ENCODE measurements at places on chromosomes 12 and 14. TPM values are rescaled to one million over a fixed set of nuclear protein-coding genes. Genes with fewer than 3 reads are reported as not detected.

GRCh38 chr14:85762526-85762925 is 232.6 kb downstream of the FLRT2 start:
- DNase-seq, result no peak

GRCh38 chr12:27207615-27208413 is 36.3 kb upstream of the STK38L start:
- no peak for DNase-seq

DNA sequence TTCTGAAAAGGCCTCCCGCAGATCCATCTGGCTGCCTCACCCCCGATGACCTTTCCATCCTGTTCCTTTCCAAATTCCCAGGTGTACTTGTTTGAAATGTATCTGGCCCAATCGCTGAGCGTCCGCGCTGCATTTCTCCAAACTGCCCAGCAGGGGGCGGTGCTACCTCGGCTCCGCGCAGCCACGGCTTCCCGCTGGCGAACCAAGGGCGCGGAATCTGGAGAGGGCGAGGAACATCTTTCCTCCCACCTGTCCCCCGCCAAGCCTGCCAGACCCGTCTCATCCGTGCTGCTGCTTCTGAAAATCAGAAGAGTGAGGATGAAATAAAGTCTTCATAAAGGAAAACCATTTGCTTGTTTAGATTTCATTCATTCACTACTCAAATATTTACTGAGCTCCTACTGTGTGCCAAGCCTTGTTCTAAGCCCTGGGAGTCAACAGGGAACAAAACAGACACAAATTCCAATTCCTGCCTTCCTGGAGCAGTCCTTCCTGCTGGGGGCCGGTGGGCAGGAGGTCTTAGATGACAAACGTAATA is 16.8 kb upstream of the MYL2 start:
- peak; percentile 77 for DNase-seq

DNA sequence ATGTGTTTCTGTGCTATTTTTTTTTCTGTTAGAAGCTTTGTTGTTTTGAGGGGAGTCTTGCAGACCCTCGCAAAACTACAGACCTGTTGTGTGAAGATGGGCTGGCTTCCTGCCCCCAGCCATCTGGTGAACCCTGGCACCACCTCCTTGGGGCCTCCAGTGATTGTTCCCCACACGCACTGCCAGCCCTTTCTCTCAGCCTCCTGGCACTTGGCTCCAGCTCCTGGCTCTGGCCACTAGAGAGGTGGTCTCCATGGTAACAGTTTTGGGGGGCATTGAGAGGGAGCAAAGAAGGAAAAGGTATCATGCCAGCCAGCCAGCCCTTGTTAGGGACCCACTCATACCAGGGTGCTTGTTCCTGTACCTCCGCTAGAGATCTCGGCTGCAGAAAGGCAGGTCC is 176.4 kb upstream of the RPH3A start:
- no peak for DNase-seq

DNA sequence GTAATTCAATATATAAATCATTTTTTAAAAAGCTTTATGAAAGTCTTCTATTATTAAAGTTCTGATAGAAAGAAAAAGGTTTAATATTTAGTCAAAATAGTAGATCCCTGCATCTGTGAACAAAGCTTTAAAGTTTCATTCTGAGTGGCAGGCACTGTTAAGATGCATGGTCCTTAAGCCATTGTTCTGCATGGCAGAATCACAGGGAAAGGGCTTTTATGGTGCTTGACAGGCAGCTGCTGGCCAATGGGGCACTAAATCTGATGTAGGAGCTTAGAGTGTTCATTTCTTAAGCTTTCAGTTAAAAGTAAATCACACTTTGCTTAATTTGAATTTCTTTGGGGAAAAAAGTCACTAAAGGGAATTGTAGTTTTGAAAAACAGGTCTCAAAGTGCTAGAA is 148.2 kb downstream of the PLEKHA5 start:
- no peak for DNase-seq

DNA sequence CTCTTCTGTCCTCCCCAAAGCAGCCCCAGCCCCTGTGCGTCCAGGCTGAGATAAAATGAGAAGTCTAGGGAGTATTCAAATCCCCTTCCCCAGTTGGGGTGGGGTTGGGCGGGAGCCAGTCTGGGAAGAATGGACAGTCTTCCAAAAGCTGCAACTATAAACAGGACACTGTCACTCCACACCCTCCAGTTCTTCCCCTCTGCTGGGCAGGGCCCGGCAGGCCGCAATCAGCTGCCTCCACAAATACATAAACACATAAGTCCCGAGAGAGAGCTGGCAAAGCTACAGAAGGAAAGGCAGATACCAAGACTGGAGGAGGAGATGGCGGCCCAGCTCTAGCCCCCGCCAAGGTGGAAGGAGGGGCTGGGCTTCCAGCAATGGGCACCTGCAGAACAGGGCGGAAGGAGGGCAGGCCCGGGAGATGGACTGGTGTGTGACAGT is 12.7 kb downstream of the LTBP2 start:
- peak; percentile 65 for DNase-seq

- no peak for DNase-seq
Observed at GRCh38 chr12:16385782-16386646, 38.6 kb downstream of the MGST1 start.

DNA sequence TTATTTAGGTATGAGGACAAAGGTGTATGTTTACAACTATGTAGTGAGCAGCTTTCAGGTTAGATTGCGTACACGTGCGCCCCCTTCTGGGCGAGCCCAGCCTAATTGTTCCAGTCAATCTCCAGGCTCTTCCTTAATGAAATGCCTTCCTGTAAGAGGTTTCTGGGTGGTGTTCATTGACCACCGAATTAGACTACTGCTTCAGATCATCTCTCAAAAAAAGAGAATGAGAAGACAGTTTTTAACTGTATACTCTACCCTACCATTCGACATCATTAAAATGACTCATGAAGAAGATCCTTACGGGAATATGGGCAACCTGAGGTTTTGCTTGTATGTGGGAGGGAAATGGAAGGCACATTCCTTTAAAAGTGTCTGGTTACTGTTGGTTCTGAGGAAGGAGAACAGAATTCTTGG is 2.1 kb downstream of the LUM start:
- DNase-seq, result peak; percentile 87

GRCh38 chr12:108689314-108690190 is 41.8 kb downstream of the CORO1C start:
- DNase-seq, result no peak

GRCh38 chr12:54561164-54561563 is 11.8 kb downstream of the PDE1B start:
- no peak for DNase-seq

DNA sequence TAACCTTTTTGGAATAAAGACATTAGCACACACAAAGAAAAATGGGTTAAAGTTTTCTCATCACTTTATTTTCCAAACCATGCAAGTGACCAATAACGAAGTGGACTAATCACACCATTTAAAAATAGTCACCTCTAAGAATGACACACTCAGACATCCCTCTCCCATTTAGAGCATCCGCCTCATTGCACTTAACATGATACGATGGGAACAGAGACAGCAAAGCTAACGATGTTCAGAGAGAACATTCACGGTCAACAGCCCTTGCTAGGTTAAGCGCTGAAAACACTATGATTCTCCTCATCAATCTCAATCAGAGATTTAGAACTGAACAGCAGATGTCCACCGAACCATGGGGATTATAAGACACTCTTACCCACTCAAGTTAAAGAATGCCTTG is 35.8 kb downstream of the NIN start:
- no peak for DNase-seq

DNA sequence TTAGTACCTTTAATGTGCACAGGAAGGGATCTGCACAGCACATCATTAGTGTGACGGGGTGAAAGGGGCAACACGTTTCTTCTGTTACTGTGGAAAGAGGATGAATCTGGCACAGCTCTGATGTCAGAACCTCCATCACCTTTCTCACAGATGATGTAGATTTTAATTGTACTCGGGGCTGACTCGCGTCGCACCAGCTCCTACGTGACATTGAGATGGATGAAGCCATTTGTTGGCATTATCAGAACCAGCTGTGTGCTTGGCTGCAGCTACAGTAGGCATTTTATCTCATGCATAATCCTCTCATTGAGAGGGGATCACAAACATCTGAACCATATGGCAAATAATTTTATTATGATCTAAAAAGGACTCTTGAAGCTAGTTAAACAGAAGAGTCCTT is 173.6 kb downstream of the PDZRN4 start:
- no peak for DNase-seq

- DNase-seq, result no peak
Observed at GRCh38 chr14:99258876-99259726, 12.9 kb downstream of the BCL11B start.

GRCh38 chr12:92073094-92073493 is 72.6 kb downstream of the BTG1 start:
- no peak for DNase-seq

DNA sequence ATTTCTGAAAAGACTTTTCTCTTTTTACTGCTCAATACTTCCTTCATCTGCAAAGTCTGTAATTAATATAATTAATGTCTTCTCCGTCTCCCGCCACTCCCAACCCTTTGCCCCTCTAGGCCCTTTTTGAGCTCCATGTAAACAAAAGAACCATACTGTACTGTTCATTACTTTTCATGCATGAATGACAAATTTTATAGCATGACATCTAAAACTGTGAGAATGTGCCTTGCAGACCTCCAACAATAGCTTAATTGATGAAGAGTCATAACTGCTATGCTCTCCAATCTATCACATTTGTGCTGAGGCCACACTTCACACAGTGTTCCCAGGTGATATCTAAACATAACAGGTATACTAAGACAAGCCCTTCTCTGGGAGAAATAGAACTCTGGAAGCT is 1122.7 kb upstream of the ATXN7L3B start:
- DNase-seq, result no peak

- DNase-seq, result no peak
Observed at GRCh38 chr12:88790231-88790630, 210.0 kb upstream of the KITLG start.

- no peak for DNase-seq
Observed at GRCh38 chr12:80556566-80556965, 112.5 kb downstream of the PTPRQ start.

DNA sequence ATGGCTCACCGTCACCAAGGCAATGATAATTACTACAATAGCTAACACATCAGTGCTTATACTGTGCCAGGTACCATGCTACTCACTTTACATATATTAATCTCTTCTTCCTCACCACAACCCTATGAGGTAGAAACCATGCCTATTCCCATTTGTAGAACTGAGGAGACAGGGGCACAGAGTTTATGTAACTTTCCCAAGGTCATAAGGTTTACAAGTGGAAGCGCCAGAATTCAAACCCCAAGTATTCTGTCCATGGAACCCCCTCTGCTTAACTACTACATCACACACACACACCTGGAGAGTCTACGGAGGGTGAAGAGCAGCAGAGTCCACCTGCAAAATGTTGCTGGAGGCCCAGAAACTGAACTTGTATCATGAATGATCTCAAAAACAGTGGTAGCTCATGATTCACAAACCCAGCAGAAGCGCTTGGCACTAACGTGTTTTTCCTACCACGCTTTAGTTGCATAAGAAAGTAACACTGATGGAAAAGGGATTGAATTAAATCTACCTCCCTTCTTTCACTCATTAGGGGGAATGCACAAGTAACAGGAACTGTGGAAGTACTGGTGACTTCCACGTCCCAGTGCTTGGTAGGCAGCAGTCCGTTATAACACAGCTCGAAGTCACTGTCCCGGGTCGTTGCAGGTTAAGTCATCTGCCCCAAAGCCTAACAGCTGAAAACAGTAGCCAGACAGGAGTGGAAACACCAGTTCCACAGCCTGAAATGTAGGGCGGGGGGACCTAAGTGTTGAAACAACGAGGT is 2.0 kb downstream of the ITPR2 start:
- no peak for DNase-seq

DNA sequence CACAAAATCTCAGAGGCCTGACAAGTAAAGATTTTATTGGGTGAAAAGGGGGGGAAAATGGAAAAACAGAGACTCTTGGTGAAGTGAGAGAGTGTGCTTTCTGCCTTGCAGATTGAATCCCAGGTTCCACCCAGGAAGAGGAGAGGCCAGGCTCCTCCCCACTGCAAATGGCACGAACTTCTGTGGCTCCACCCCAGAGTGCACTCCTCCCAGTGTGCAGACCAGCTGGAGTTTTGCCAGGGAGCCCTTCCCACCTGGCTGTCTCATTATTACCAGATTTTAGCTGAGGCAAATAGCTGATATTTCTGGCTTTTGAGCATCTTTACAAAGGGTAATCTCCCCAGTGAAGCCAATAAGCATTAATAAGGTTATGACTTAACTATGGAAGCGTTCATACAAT is 51.9 kb downstream of the TESPA1 start:
- DNase-seq, result no peak

- no peak for DNase-seq
Observed at GRCh38 chr12:115511986-115512711, 765.3 kb downstream of the MED13L start.

GRCh38 chr14:45249856-45250575 is 3.0 kb downstream of the MIS18BP1 start:
- no peak for DNase-seq

- no peak for DNase-seq
Observed at GRCh38 chr12:50514526-50515276, 9.9 kb downstream of the DIP2B start.

DNA sequence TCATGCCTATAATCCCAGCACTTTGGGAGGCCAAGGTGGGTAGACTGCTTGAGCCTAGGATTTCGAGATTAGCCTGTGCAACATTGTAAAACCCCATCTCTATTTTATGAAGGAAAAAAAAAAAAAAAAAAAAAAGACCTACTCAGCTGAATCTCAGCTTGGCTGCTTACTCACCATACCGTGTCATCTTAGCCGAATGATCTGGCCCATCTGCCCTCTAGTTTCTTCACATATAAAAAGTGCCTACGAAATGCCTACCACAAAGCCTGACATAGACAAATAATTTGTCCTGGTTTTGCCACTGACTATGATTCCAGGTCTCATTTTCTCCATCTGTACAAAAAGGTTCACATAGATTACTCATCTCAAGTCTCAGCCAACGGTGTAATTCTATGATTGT is 10.1 kb downstream of the DIABLO start:
- no peak for DNase-seq

DNA sequence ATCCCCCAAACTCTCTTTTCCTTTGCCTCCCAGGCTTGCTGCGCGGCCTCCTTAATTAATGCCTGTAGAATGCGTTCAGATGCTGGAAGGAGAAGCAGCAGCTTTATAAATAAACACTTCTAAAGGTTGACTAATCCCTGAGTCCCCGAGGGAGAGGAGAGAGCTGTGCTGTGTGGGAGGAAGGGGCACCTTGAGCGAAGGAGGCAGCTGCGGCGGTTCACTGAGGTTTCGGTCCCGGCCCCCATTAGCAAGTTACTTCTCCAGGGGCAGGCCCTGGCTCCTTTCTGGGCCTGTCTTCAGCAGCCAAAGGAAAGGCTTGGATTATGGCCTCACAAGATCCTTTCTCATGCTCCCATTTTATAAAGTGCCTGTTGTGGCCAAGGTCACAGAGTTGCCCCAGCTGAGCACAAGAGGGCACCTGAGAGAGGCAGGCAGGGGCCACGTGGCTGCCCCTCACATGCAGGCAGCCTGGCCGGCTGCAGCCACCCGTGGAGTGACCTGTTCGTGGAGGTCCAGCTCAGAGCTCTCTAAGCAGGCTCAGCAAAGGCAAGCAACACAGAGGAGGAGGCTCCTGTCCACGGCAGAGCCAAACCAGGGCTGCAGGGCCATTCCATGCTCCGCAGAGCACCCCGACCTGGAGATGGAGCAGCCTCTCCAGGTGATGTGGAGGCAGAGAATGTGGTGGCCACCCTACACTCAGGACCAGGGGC is 15.0 kb upstream of the CACNA2D4 start:
- DNase-seq, result no peak

The ACRBP gene
- 0.51 TPM for total RNA-seq

The TAS2R19 gene
- total RNA-seq, result 0.51 TPM

The PTHLH gene
- total RNA-seq, result not detected

The NANOG gene
- not detected for total RNA-seq

The TMEM30B gene
- 0.27 TPM for total RNA-seq

The HVCN1 gene
- 11.9 TPM for total RNA-seq

The PMCH gene
- not detected for total RNA-seq

The SIX1 gene
- not detected for total RNA-seq

The CRIP2 gene
- total RNA-seq, result 1,011 TPM

The MTRFR gene
- total RNA-seq, result 8.1 TPM

The C12orf54 gene
- not detected for total RNA-seq

Measured in Right ventricle myocardium superior (tissue), 1 donor.